Activated naive CD8-positive, alpha-beta T cell treated with anti-CD3 and anti-CD28 coated beads for 36 hours (primary cell): ENCODE measurements at places on chromosomes 11 and 22. TPM values are rescaled to one million over a fixed set of nuclear protein-coding genes. Genes with fewer than 3 reads are reported as not detected.

ANKRD42 gene
- 7.4 TPM for total RNA-seq

GGTLC3 gene
- not detected for total RNA-seq

TRIM34 gene
- total RNA-seq = 7.8 TPM

MMP12 gene
- not detected for total RNA-seq

NPAT gene
- 40.4 TPM for total RNA-seq

GRCh38 chr11:60809691-60810090 lies 24.6 kb downstream of the MS4A10 start:
- DNase-seq = no peak

DNA sequence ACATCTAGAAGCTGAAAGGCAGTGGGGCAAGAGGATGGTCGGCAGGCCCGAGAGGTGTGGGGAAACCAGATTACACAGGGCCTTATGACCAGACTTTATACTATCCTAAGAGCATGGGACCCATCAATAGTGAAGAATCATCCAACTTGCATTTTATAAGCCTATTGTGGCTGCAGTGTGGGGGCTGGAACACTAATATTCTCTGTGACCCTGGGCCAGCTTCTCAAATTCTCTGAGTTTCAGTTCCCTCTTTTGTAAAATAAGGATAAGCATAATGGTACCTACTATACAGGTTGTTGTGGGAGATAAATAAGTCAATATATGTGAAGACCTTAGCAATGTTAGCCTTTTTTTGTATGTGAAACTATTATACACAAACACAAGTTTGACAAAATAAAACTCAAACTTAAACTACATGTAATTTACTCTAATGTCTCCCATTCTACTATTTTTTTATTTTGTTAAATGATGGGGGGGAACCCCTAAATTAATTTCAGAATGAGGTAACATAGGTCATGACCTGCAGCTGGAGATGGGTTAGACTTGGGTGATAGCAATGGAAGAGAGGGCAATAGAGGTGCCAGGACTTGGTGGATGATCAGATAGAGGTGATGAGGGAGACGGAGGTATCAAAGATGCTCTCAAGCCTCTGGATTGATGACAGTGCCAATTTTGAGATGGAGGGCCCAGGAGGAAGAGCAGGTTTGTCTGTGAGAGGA lies 30.1 kb downstream of the SMCO4 start:
- no peak for DNase-seq

GRCh38 chr22:46502440-46503175 lies 34.8 kb downstream of the CELSR1 start:
- no peak for DNase-seq

DNA sequence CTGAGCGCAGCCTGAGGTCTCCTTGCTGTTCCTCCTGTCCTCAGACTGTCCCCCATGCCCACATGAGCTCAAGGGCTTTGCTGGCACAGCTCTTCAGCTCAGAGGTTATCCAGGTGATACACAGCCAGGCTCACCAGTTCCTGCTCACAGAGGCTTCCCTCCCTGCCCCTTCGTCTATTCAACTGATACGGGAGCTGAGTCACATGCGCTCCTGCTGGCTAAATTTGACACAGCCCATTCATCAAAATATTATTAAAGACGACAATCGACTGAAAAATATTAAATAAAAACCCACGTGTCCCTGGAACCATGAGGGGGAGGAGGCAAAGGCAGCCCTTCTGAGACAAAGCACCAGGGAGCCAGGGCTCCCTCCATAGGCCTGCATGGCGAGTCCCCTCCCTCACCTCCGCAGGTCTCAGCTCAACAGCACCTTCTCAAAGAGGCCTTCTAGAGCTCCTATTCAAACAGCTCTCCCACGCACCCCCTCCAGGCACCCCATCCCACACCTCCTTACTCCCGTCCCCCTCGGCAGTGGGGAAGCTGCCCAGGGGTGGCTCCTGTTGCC lies 40.5 kb downstream of the DUSP8 start:
- no peak for DNase-seq

DNA sequence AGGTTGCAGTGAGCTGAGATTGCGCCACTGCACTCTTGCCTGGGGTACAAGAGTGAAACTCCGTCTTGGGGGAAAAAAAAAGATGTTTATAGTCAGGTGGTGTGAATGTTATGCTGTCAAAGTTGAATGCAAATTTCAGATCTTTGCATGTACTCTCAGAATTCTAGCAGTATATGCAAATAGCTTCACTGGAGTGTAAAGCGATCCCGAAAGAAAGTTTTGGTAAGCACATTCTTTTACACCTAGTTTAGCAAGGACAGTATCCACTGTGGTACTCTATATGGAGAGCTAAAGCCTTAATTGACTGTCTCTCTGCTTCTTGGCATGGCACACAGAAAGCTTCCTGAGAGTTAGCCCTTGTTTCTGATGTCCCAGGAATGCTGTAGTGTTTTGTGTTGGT lies 4.0 kb downstream of the JAM3 start:
- DNase-seq = no peak

- peak; percentile 56 for DNase-seq
These were observed 321.0 kb downstream of the NTM start for GRCh38 chr11:131691181-131692041.

DNA sequence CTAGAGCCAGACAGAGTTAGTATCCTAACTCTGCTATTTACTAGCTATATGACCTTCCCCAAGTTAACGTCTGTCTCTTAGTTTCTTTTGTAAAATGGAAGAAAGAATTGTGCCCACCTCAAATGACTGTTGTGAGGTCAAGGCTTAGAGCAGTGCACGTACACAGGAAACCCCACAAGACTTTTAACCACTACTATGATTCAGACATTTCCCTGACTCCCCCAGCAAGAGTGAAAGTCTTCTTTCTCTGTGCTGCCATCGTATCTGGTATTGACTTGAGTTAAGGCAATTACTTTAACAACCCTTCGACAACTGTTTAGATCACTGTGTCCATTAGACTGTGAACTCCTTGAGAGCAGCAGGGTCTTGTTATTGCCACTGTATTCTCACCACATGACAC lies 2.6 kb upstream of the OR52W1 start:
- DNase-seq = no peak

GRCh38 chr22:39481595-39481994 lies 20.5 kb upstream of the MIEF1 start:
- no peak for DNase-seq

GRCh38 chr11:117580866-117581265 lies 216.2 kb downstream of the DSCAML1 start:
- no peak for DNase-seq

DNA sequence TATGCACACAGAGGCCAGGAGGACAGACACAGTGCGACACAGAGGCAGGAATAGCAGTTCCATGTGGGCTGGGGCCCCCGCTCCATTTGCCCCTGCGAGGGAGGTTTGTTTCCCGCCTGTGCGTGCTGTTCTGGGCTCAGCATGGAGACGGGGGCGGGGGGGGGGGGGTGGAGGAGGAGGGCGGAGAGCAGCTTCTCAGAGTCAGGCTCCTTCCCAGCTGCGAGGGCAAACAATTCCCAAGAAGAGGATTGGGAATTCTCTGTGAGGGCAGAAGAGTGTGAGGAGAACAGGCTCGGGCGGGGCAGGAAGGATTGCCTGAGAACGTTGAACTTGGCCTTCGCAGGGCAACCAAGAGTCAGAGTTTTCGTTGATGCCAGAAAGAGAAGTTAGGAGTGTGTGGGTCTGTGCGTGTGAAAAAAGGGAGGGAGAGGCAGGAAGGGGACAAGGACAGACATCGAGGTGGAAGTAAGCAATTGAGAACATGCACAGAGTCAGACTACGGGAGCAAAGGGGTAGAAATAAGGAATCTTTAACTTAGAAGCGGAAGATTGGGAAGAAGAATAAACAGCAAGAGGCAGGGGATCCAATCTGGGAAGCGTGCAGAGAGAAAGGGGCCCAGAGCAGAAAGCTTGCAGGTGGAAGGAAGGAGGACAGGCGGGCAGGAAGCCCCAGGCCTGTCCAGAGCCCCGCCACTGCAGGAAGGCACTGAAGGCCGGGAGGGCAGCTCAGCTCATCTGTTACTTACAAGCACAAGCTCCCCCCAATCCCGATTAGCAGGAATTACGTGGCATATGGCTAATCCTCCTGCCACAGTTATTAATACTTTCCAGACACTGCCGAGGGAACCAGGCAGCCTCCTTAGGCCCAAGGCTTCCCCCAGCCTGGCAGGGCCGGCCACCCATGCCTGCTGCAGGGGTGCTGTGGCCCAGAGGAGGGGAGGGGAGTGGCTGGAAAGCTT lies 15.6 kb upstream of the JAM3 start:
- DNase-seq = no peak

- DNase-seq = no peak
These were observed 49.3 kb downstream of the FBLN1 start for GRCh38 chr22:45552017-45552411.

DNA sequence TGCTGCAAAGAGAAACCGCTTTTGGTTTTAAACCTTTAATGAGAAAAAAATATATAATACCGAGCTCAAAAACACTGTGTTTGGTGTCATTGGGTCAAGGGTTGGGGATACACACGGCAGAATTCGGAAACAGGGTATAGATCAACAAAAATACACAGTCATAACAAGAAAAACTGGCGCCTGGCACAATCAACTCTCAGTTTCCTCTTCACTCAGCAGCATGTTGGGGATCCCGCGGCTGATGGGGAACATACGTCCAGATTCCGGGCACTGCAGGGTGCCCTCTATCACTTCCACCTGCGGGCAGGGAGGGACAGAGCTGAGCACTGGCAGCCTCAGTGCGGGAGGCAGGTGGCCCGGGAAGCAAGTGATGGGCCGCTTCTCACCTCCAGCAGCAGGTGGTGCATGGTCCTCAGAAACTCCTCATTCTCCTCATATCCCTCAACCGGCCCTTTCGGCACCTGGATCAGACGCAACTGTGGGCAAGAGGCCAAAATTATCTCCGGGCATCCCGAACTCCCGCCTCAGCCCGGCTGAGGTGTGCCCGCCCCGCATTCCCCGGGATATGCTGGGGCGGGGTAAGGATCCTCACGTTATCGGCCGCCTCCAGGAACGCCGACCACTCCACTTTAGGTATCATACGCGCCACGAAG lies 561 bp downstream of the TRMT112 start:
- DNase-seq = no peak
